AG10803 (cell line): ENCODE measurements at places on chromosomes 7 and 10.

- no peak for DNase-seq
Measured at GRCh38 chr7:156050636-156051569, 238.6 kb upstream of the SHH start.

- DNase-seq: no peak
Measured at GRCh38 chr10:5987747-5988146, 10.4 kb upstream of the IL15RA start.

DNA sequence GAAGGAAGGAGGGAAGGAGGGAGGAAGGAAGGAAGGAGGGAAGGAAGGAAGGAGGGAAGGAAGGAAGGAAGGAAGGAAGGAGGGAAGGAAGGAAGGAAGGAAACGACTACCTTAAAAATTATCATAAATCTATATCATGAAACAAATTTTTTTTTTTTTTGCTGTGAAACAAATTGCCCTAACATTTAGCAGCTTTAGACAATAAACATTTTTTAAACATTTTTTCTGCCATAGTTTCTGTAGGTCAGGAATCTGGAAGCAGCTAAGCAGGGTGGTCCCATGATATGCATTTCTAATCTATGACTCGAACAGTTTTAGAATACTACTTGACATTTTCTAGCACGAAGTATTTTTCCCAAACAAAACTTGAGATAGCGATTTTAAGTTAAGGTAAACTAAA lies 42.9 kb upstream of the TSPAN13 start:
- no peak for DNase-seq

- DNase-seq: no peak
Measured at GRCh38 chr7:116367171-116367813, 132.2 kb upstream of the CAV2 start.

GRCh38 chr7:143396625-143397556 lies 11.8 kb downstream of the EPHA1 start:
- DNase-seq: no peak

GRCh38 chr10:67819768-67820204 lies 18.2 kb downstream of the DNAJC12 start:
- DNase-seq: no peak

DNA sequence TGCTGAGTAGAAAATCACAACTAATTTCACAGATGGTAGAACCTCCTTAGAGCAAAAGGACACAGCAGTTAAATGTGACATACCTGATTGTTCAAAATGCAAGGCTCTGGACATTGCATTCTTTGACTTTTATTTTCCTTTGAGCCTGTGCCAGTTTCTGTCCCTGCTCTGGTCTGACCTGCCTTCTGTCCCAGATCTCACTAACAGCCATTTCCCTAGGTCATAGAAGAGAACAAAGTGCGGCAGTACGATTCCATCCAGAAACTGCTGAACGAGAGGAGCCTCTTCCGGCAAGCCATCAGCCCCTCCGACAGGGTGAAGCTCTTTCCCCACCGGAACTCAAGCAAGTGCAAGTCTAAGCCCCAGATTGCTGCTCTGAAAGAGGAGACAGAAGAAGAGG lies 186.9 kb downstream of the CFTR start:
- DNase-seq: no peak

DNA sequence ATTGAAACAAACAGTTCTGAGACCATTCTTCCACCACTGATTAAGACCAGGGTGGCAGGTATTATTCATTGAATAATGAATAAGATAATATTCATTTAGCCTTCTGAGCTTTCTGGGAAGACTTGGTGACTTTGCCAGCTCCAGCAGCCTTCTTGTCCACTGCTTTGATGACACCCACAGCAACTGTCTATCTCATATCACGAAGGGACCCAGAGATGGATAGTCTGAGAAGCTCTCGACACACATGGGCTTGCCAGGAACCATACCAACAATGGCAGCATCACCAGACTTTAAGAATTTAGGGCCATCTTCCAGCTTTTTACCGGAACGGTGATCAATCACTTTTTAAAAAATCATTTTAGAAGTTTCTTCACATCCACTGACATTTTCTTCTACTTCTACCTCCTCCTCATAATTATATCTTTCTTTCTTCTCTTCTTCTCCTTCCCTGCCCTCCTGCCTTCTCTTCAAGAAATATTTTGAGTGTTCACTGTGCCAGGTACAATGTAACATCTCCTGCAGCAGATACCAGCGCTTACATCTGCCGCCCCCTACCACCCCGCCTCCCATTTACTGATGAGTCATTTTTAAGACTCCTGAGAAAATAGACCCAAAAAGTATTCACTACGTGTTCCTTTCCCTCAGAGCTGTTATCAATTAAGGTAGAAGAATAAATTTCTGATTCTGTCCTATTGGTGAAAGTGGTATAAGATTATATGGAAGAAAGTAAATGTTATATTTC lies 101.7 kb downstream of the VTI1A start:
- no peak for DNase-seq

GRCh38 chr10:3099291-3100092 lies 32.1 kb downstream of the PFKP start:
- peak; percentile 88 for DNase-seq

- no peak for DNase-seq
Measured at GRCh38 chr7:100911484-100911883, 15.8 kb upstream of the ACHE start.

- no peak for DNase-seq
Measured at GRCh38 chr7:45349090-45349489, 191.5 kb downstream of the RAMP3 start.

DNA sequence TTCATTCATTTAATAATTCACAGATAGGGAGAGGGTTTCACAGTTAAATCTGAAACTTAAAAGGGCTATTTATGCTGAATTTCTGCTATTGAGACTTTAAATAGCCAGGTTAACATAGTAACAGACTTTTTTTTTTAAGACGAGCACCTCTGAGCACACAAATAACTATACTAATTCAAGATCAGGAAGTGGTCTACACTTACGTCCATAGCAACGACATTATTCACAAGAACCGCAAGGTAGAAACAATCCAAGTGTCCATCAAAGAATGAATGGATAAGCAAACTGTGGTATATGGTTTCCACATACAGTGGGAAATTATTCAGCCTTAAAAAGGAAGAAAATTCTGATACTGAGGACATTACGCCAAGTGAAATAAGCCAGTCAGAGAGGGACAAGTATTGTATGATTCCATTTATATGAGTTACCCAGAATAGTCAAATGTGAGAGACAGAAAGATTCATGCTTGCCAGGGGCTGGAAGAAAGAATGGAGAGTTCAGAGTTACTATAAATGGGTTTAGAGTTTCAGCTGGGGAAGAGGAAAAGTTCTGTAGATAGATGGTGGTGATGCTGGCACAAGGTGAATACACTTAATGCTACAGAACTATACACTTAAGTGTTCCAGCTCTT lies 140.3 kb upstream of the LAMB4 start:
- DNase-seq: no peak

DNA sequence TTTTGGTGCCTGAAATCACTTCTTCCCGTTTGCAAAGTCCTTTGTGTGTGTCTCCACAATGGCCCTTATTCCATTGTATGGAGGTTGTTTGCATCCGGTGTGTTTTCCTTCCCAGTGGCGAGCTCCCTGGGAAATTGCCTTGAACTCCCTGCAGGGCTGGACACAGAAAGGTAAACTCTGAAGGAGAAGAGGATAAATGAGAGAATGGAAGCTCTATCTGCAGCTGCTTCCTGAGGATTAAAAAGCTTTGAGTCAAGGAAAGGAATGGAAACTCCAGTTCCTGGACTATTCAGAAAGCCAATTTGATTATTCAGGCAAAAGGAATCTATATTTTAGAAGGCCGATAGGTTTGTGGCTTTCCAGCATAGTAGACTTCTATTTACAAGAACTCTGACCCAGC lies 4.4 kb upstream of the GRK5 start:
- peak; percentile 71 for DNase-seq

GRCh38 chr7:30206942-30207341 lies 72.2 kb downstream of the MTURN start:
- no peak for DNase-seq

DNA sequence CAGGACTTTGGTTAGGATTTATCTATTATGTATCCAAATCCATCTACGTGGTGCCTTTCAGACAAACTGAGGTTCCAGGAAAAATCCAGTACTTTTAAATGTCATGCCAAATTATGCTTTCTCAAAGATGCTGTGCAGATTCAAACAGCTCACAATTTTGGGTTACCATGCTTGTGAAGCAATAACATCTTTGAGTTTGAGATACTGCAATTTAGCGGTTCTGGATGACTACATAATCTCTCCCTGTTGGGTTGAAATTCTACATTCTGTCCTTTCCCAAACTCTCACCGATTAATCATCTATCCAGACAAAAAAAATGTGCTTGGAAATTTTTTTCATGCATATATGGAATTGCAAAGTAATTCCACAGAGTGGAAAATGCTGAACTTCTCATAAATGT lies 3.5 kb downstream of the RHOBTB1 start:
- DNase-seq: peak; percentile 37

- no peak for DNase-seq
Measured at GRCh38 chr10:96712662-96713271, 7.5 kb downstream of the PIK3AP1 start.

DNA sequence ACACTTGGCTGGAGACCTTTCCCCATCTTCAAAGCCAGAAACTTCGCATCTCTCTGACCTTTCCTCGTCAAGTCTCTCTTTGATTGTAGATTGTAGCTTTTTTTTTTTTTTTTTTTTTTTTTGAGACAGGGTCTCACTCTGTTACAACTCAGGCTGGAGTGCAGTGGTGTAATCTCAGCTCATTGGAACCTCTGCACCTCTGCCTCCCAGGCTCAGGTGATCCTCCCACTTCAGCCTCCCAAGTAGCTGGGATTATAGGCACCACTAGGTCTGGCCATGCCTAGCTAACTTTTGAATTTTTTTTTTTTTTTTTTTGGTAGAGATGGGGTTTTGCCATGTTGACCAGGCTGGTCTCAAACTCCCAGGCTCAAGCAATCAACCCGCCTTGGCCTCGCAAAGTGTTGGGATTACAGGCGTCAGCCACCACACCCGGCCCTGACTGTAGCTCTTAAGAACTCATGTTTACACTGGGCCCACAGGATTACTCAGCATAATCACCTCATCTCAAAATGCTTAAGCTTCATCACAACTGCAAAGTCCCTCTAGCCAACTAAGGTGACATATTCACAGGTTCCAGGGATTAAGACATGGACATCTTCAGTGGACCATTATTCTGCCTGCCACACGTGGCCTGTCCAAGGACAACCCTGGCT lies 11.7 kb downstream of the POLL start:
- DNase-seq: no peak

DNA sequence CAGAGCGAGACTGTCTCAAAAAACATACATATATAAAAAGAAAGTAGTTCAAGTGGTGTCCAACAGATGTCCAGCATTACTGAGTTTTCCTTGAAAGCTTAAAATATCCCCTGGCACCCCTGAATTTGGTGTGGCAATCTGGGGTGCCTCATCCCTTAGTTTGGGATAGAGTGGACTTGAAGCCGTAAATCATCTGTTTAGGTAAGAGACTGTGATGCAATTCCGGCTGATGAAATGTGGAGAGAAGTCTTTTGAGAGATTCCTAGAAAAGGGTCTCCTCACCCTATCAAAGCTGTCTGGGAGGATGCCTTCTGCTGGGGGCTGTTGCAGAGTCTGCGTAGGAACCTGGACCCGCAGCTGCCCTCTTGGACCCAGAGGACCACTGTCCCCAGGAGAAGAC lies 408.0 kb downstream of the RPS24 start:
- peak; percentile 31 for DNase-seq

GRCh38 chr7:98232799-98233198 lies 19.2 kb downstream of the TECPR1 start:
- no peak for DNase-seq

- DNase-seq: no peak
Measured at GRCh38 chr10:14160299-14160698, 170.4 kb downstream of the FRMD4A start.

DNA sequence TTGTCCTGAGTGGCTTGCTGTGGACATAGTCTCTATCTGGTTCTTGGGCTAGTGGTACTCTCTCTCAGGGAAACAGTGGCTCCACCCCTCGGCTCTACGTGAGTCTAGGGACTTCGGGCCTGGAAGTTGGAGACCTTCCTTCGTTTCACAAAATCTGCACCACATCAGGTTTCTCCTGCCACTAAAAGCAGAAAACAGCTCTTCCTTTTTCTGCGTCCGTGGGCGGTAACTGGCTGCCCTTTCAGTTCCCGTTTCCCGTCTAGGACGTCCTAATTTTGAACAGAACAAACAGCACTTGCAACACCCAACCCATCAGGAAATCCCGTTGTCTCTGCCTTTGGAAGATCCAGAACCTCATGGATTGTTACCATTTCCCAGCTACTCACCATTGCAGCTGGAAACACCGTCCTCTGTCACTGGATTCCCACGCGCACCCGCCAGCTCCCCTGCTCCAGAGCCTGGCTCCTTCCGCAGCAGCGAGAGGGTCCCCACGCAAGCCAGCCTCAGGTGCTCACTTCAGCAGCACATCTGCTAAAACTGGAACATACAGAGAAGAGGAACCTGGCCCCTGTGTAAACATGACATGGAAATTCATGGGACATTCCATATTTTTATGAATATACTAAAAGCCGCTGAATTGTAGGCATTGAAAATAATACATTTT lies 311.4 kb upstream of the AKR1E2 start:
- DNase-seq: no peak

DNA sequence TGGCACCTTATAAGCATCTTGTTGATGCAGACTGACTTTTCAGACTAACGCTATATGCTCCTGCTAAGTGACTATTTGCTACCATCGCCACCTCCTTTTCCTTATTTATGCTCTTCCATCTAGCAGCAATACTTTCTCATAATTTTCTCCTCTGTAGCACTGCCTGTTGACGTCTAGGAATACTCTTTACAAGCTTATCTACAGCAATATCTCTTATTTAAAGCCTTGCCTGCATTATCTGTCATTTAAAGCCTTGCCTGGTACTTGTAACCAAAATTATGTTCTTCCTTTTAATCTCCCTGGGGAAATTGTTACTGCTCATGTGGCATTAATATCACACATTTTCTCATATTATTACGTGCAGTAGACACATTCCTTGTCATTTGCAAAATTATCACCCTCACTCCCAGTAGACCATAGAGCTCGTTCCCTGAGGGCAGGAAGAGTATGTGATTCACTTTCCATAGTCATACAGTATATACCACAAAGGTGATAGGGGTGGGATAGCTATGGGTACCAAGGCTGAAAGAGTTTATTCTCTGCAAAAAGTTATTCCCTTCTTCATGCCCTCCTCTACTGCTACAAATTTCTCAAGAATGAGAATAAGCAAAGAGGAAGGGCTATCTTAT lies 359.7 kb upstream of the PCDH15 start:
- no peak for DNase-seq

- no peak for DNase-seq
Measured at GRCh38 chr10:50447691-50448090, 176.1 kb downstream of the SGMS1 start.

DNA sequence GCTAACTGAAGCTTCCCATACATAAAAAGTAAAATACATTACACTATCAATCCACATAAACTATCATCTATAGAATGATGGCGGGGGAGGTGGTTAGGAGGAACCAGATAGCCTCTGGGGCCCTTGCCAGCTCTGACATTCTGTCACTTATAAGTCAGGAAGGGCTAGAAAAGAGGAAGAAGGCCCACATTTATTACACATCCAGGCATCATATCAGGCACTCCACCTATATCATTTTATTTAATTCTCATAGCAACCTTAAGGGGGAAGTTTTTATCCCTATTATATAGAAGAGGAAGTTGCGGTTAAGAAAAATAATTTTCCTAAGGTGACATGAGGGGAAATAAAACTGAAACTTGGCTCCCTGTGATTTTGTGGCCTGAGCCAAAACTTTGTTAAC lies 29.9 kb downstream of the HEPACAM2 start:
- DNase-seq: no peak
